HT-29 (cell line): ENCODE measurements at places on chromosomes 11 and 22. TPM values are rescaled to one million over a fixed set of nuclear protein-coding genes. Genes with fewer than 3 reads are reported as not detected.

The APOA4 gene
- not detected in 2 replicates for total RNA-seq

The KRTAP5-1 gene
- total RNA-seq, result not detected in 2 replicates

The ST14 gene
- 543 and 609 TPM in 2 replicates for total RNA-seq

The ZNF214 gene
- total RNA-seq, result 1.8 and 2.5 TPM in 2 replicates

The CRY2 gene
- 24.0 and 28.6 TPM in 2 replicates for total RNA-seq

The TNNT3 gene
- total RNA-seq, result 0.23 TPM in 1 of 2 replicates, not detected in the other

The DCDC1 gene
- total RNA-seq, result 0.37 TPM in 1 of 2 replicates, not detected in the other

The SRPRA gene
- total RNA-seq, result 125 and 126 TPM in 2 replicates

The SCGB2A2 gene
- not detected in 2 replicates for total RNA-seq

The FLRT1 gene
- total RNA-seq, result 0.15 TPM in 1 of 2 replicates, not detected in the other

The FXYD2 gene
- total RNA-seq, result 2.4 and 6.1 TPM in 2 replicates

The FBLN1 gene
- total RNA-seq, result 0.43 and 0.63 TPM in 2 replicates

The ISX gene
- not detected in 2 replicates for total RNA-seq

The SLC7A4 gene
- total RNA-seq, result not detected in 2 replicates

The IGLL1 gene
- total RNA-seq, result not detected in 2 replicates

The MMP7 gene
- 88.5 and 98.1 TPM in 2 replicates for total RNA-seq

The ZBTB16 gene
- not detected in 2 replicates for total RNA-seq

The TMEM184B gene
- 26.9 and 30.7 TPM in 2 replicates for total RNA-seq

The MS4A3 gene
- not detected in 2 replicates for total RNA-seq

The UCP2 gene
- 76.8 and 89.4 TPM in 2 replicates for total RNA-seq

The CCDC116 gene
- 0.33 TPM in 1 of 2 replicates, not detected in the other for total RNA-seq

The ALX4 gene
- total RNA-seq, result not detected in 2 replicates

The NAALAD2 gene
- total RNA-seq, result not detected in 2 replicates

The DERL3 gene
- 0.79 and 0.91 TPM in 2 replicates for total RNA-seq

The MSANTD2 gene
- total RNA-seq, result 24.2 and 27.5 TPM in 2 replicates

The APOBEC3G gene
- 0.97 TPM in 1 of 2 replicates, not detected in the other for total RNA-seq

The HTR3A gene
- not detected in 2 replicates for total RNA-seq

The FOLR3 gene
- total RNA-seq, result not detected in 2 replicates

The MYO18B gene
- not detected in 2 replicates for total RNA-seq
